ENCODE measurements at places on chromosomes 13 and 19. TPM values are rescaled to one million over a fixed set of nuclear protein-coding genes. Genes with fewer than 3 reads are reported as not detected.

GRCh38 chr19:18051887-18052286 is 34.8 kb downstream of the IL12RB1 start:
- H3K36me3 ChIP-seq: no peaks in the 10 kb centered on the region
- H3K27me3 ChIP-seq: no peaks in the 10 kb centered on the region
- no peak overlapping the region for H3K4me3 ChIP-seq
- H3K4me1 ChIP-seq: peaks cover 17% of the 10 kb centered on the region

DNA sequence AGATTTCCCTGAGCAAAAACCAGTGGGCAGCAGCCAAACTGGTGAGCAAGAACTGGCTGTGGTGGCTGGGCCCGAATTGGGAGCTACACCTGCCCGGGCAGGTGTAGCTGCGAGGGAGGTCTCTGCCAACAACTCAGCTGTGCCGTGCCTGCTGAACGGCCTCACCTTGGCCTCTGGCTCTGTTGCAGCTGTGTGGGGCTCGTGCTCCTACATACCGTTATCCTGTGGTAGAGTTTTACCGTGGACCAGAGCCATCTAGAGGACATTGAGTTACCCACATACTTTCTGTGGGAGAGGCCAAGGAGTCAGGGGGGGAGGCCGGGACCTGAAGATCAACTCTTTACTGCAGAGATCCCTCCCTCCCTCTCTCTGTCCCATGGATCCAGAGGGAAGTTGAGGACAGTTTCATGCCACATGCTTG is 113.2 kb downstream of the TM9SF2 start:
- no peak overlapping the region for H3K4me3 ChIP-seq
- H3K36me3 ChIP-seq: no peaks in the 10 kb centered on the region
- peaks cover 8% of the 10 kb centered on the region for H3K4me1 ChIP-seq
- DNase-seq: no peak
- H3K27ac ChIP-seq: no peak overlapping the region
- no peaks in the 10 kb centered on the region for H3K27me3 ChIP-seq

DNA sequence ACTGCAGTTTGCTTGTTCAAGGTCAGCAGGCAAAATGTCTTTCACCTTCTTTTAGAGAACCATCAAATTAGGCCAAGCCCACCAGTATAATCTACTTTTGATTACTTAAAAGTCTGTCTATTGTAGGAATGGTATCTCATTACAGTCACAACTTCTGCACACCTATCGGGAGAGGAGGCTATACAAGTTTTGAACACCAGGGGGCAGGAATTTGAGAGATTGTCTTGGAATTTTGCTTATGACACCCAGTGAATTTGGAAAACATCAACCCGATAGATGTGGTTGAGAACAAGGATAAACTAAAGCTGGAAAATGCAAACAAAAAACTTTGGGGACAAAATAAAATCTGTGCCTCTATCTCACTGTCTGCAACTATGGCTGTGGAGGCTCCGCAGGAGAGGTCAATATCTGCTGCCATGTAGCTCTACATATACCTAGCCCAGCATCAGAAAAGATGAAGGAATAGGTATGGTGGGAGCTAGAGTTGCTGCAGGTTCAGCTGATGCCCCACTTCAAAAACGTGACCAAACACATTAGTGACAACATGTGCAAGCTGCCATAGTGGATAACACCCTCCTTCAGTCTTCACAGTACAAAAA is 1299.2 kb upstream of the SPRY2 start:
- no peak for DNase-seq
- H3K36me3 ChIP-seq: no peaks in the 10 kb centered on the region
- H3K27ac ChIP-seq: no peak overlapping the region
- no peaks in the 10 kb centered on the region for H3K4me1 ChIP-seq
- no peak overlapping the region for H3K4me3 ChIP-seq
- no peaks in the 10 kb centered on the region for H3K27me3 ChIP-seq

DNA sequence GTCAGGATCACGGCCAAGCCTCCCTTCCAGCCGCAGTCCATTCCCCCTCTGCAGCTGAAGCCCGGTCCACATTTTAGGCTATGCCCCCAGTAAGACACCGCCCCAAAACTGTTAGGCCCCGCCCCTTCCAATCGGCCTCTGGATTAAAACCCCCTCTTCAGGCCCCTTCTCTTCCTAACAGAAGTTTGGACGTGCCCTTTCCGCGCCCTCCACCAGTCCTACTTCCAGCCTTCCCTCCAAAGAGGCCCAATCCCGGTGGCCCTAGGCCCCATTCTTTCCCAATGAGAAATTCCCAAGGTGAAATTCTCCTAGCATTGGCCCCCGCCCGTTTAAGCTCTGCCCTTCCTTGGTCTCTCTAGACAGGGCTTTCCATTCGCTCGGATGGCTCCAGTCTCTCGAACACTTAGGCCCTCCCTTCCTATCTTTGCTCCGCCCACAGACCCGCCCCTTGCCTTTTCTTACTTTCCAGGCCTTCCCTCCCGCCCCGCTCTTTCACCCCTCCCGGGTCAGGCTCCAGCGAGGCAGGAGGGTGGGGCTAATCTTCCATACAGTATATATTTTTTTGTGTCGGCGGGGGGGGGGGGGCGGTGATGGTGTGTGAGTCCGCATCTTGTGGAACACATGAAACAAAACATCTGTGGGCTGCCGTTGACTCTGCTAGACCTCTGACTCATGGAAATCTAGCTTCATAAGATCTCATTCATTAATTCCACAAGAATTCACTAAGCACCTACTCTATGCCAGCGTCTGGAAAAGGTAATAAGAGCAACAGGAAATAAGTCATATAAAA is 13.6 kb downstream of the LTBP4 start:
- no peaks in the 10 kb centered on the region for H3K27me3 ChIP-seq
- DNase-seq: peak; percentile 73
- H3K4me1 ChIP-seq: peaks cover 32% of the 10 kb centered on the region

- H3K27ac ChIP-seq: no peak overlapping the region
- H3K4me3 ChIP-seq: no peak overlapping the region
- peaks cover 4% of the 10 kb centered on the region for H3K4me1 ChIP-seq
- no peak for DNase-seq
- peaks cover 72% of the 10 kb centered on the region for H3K36me3 ChIP-seq
- H3K27me3 ChIP-seq: no peaks in the 10 kb centered on the region
These were observed 7.1 kb downstream of the ZNF20 start for GRCh38 chr19:12133069-12133468.

GRCh38 chr13:98260357-98261164 is 83.5 kb upstream of the RNF113B start:
- no peak for DNase-seq
- no peaks in the 10 kb centered on the region for H3K27me3 ChIP-seq
- H3K4me1 ChIP-seq: no peaks in the 10 kb centered on the region
- no peak overlapping the region for H3K27ac ChIP-seq

GRCh38 chr13:113373811-113374485 is 10.0 kb upstream of the GRTP1 start:
- no peak for DNase-seq
- no peaks in the 10 kb centered on the region for H3K27me3 ChIP-seq
- H3K4me1 ChIP-seq: no peaks in the 10 kb centered on the region
- H3K36me3 ChIP-seq: no peaks in the 10 kb centered on the region
- H3K27ac ChIP-seq: no peak overlapping the region

GRCh38 chr13:113546571-113547237 is 37.8 kb upstream of the TFDP1 start:
- peaks cover 6% of the 10 kb centered on the region for H3K36me3 ChIP-seq
- H3K4me1 ChIP-seq: no peaks in the 10 kb centered on the region
- no peaks in the 10 kb centered on the region for H3K27me3 ChIP-seq
- no peak overlapping the region for H3K4me3 ChIP-seq
- H3K27ac ChIP-seq: no peak overlapping the region

DNA sequence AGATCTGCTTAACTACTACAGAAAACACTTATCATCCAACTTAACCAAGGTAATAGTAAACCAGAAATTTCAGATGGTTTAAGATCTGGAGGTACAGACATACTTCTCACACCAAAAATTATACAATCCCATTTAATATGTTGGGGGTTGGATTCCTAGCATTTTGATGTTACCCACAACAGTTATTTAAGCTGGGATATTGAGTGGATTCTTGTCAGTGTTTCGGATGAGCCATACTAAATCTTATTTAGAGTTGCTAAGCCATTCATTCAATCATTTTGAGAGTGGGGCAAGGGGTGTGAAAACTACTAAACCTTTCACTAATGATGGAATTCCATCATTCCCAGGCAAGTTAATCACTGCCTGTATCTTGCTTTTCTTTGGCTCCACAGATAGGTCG is 40.6 kb downstream of the KATNAL1 start:
- no peak overlapping the region for H3K27ac ChIP-seq
- no peaks in the 10 kb centered on the region for H3K4me1 ChIP-seq
- no peak overlapping the region for H3K4me3 ChIP-seq
- peaks cover 12% of the 10 kb centered on the region for H3K36me3 ChIP-seq
- no peaks in the 10 kb centered on the region for H3K27me3 ChIP-seq
- no peak for DNase-seq

- H3K27ac ChIP-seq: peak overlapping the region; percentile 27
- H3K4me1 ChIP-seq: no peaks in the 10 kb centered on the region
- DNase-seq: no peak
These were observed 4.4 kb upstream of the TUBA3C start for GRCh38 chr13:19185865-19186645.

- H3K36me3 ChIP-seq: no peaks in the 10 kb centered on the region
- no peak within 1 kb of the TSS for H3K27ac ChIP-seq
These were observed at the start of gene PRODH2 for GRCh38 chr19:35812220-35813042. PRODH2 (minus strand) TSS chr19:35812845; CDS start chr19:35812805, 40 bp downstream.

- H3K27ac ChIP-seq: no peak overlapping the region
- no peaks in the 10 kb centered on the region for H3K27me3 ChIP-seq
- H3K4me3 ChIP-seq: no peak overlapping the region
- no peaks in the 10 kb centered on the region for H3K4me1 ChIP-seq
- peaks cover 7% of the 10 kb centered on the region for H3K36me3 ChIP-seq
These were observed 55.2 kb downstream of the XPO4 start for GRCh38 chr13:20847296-20847695.

DNA sequence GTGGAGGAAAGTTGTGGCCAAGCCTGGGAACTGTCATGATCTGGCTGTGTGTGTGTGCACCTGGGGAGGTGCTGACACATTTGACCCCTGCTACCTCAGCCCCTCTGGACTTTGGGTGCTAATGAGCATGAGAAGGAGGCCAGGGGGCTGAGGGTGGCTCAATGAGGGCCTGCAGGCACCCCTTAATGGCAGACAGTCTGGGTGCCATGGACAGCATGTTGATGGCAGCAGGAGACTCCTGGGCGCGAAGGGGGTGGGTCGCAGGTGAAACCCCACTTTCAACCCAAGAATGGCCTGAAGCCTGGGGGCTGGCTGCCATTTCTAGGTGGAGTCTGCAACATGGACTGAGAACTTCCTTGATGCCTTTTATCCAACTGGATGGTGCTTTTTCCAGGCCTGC is 216.4 kb upstream of the TRPC4 start:
- H3K4me3 ChIP-seq: no peak overlapping the region
- H3K36me3 ChIP-seq: no peaks in the 10 kb centered on the region
- no peak for DNase-seq
- H3K27ac ChIP-seq: no peak overlapping the region
- H3K4me1 ChIP-seq: no peaks in the 10 kb centered on the region

DNA sequence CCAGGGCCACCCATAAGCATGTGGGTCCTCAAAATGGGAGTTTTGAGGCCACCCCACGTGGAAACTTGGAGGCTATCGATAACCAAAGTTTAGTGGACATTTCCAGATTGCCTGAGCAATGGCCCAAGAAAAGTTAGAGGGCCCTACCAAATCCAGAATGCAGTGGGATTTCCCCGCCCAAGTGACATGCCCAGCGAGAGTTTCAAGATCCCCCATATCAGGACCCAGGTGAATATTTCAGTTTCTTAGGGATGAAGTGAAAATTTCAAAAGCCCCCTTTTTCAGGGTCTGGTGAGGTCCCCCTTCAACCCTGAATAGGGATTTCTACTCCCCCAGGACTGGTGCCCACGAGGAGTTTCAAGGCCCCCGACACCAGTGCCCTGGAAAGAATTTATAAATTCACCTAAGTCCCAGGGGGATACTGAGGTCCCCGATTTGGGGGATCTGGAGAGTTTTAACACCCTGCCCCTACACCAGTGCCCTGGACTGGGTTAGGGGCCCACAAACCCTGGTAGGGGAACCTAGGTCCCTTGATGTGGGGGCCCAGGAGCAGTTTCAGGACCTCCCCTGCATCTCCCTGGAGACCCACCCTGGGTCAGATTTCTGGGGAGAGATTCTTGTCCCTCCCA is 695 bp downstream of the BST2 start:
- H3K36me3 ChIP-seq: peaks cover 42% of the 10 kb centered on the region
- no peak for DNase-seq
- peaks cover 31% of the 10 kb centered on the region for H3K4me1 ChIP-seq
- H3K27me3 ChIP-seq: no peaks in the 10 kb centered on the region
- H3K27ac ChIP-seq: peak overlapping the region; percentile 87

DNA sequence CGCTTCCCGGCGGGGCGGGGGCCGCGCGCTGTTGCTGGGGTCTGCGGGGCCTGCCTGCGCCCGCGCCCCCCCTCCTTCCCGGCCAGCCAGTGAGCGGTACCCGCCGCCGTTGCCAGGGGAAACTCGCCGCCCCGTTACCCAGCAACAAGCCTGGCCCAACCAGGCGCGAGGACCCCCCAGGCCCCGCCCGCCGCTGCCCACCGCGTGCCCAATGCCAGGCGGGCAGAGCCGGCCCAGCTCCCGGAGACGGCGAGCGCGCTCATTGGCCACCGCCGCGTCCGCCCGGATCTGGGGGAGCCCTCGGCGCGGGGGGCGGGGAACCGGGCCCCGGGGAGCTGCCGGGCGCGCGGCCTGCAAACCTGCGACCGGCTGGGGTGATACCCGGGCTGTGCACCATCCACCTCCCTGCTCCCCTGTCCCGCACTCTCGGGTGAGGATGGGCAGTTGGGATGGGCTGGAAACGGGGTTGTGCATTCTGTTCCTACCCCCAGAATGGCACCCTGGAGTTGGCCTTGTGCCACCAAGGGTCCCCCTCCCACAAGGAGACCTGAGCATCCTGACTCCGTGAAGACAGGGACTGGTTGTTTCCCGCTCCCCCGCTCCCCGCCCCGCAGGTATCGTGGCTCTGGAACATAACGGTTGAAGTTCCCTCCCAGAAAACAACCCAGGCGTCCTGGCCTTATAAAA is 8.8 kb upstream of the BBC3 start:
- H3K27me3 ChIP-seq: peaks cover 6% of the 10 kb centered on the region
- H3K4me3 ChIP-seq: no peak overlapping the region
- H3K36me3 ChIP-seq: no peaks in the 10 kb centered on the region
- peaks cover 14% of the 10 kb centered on the region for H3K4me1 ChIP-seq

- H3K4me1 ChIP-seq: peaks cover under 1% of the 10 kb centered on the region
- H3K27ac ChIP-seq: no peak overlapping the region
- H3K36me3 ChIP-seq: no peaks in the 10 kb centered on the region
- no peak for DNase-seq
- H3K4me3 ChIP-seq: no peak overlapping the region
- peaks cover 22% of the 10 kb centered on the region for H3K27me3 ChIP-seq
These were observed 225.3 kb upstream of the SERP2 start for GRCh38 chr13:44148159-44148914.

The SOX1 gene
- total RNA-seq: not detected

The GZMM gene
- 31.8 TPM for total RNA-seq

The LHB gene
- not detected for total RNA-seq

The LSR gene
- total RNA-seq: 1.0 TPM

The USHBP1 gene
- not detected for total RNA-seq
